ENCODE measurements at places on chromosomes 7 and 10. TPM values are rescaled to one million over a fixed set of nuclear protein-coding genes. Genes with fewer than 3 reads are reported as not detected.

Gene CEP55
- total RNA-seq, result 58.9 TPM

Gene CALML3
- total RNA-seq, result not detected

Gene HOXA11
- total RNA-seq, result 16.7 TPM

Gene HHEX
- 109 TPM for total RNA-seq

Gene C7orf57
- total RNA-seq, result not detected

Gene RGR
- total RNA-seq, result not detected

Gene C10orf105
- not detected for total RNA-seq

Gene OPALIN
- total RNA-seq, result not detected

Gene CYP3A7
- not detected for total RNA-seq

Gene CLDN3
- 0.95 TPM for total RNA-seq

Gene GIMAP5
- total RNA-seq, result 0.85 TPM

Gene NUTM2A
- total RNA-seq, result 0.14 TPM

Gene ADAM12
- 0.33 TPM for total RNA-seq

Gene TSPAN12
- 19.0 TPM for total RNA-seq

Gene LBX1
- total RNA-seq, result not detected

Gene DDC
- not detected for total RNA-seq

Gene DGKB
- total RNA-seq, result not detected

Gene IDI2
- total RNA-seq, result not detected

Gene FUOM
- 16.2 TPM for total RNA-seq

Gene KIF20B
- total RNA-seq, result 39.7 TPM

Gene SPDYE6
- not detected for total RNA-seq

Gene FERD3L
- total RNA-seq, result not detected

Gene COL28A1
- total RNA-seq, result not detected

Gene HIPK2
- 40.3 TPM for total RNA-seq

Gene SLC13A1
- not detected for total RNA-seq

Gene ARHGEF5
- 0.88 TPM for total RNA-seq

Gene CFAP70
- 0.27 TPM for total RNA-seq

Gene SYT15
- total RNA-seq, result 0.75 TPM

Gene POLR2J3
- total RNA-seq, result 63.1 TPM

Gene MLXIPL
- total RNA-seq, result not detected

Gene KCND2
- not detected for total RNA-seq

Gene FANK1
- total RNA-seq, result 1.4 TPM

Gene MDH2
- 175 TPM for total RNA-seq

Gene SLC26A3
- total RNA-seq, result not detected

Gene NODAL
- not detected for total RNA-seq

Gene CDC14C
- not detected for total RNA-seq

Gene CFAP69
- total RNA-seq, result 4.4 TPM

Gene AKR1E2
- 8.2 TPM for total RNA-seq

Gene PDCD4
- total RNA-seq, result 47.9 TPM

Gene INA
- 0.40 TPM for total RNA-seq

Gene SVOPL
- not detected for total RNA-seq

Gene DCLRE1A
- 5.4 TPM for total RNA-seq

Gene SYNPO2L
- total RNA-seq, result not detected

Gene PBLD
- 3.6 TPM for total RNA-seq

Gene PLXNA4
- total RNA-seq, result 20.4 TPM

Gene COL17A1
- 1.2 TPM for total RNA-seq

Gene GDF2
- total RNA-seq, result not detected

Gene CCDC7
- 6.6 TPM for total RNA-seq

Gene TRIM8
- total RNA-seq, result 108 TPM

Gene MOGAT3
- total RNA-seq, result not detected

Gene ASAH2
- total RNA-seq, result 3.4 TPM

Gene CACNB2
- not detected for total RNA-seq

Gene CALHM2
- 32.1 TPM for total RNA-seq

Gene SFTPD
- not detected for total RNA-seq

All from endothelial cell of umbilical vein (primary cell).